Fibroblast of the conjunctiva (primary cell): ENCODE measurements at places on chromosomes 5 and 9.
A peak's percentile ranks its signal among the peaks of the same experiment; 100 is the strongest.

DNA sequence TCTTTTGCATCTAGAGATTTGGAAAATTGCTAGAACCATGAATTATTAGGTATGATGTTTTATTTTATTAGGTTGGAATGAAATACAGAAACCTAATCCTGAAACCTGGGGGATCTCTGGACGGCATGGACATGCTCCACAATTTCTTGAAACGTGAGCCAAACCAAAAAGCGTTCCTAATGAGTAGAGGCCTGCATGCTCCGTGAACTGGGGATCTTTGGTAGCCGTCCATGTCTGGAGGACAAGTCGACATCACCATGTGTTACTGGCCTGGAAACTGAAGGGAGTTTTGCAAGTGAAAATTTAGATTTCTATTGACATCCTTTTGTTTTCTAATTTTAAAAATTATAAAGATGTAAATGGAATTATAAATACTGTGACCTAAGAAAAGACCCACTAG, 100.7 kb downstream of the NLN start:
- DNase-seq = no peak

DNA sequence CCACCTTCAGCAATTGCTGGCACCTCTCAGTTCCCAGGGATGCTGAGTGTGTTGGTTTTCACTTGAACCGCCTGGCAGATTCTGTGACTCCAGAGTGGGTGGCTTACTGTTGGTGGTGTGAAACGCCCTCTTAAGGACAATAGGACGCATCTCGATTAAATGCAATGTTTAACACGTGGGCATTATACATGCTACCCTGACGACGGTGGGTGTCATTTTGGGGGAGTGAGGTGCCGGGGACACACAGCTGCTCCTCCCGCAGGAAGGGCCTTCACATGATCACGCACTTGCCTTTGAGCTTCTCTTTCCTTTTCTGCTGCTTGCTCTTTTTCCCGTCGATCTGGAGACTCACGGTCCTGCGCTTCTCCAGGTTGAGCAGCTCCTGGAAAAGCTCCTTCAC, 29.7 kb downstream of the DIRAS2 start:
- DNase-seq = no peak

GRCh38 chr5:177162379-177162778, 28.8 kb downstream of the NSD1 start:
- DNase-seq = no peak

- no peak for DNase-seq
Observed at GRCh38 chr9:135249191-135249590, 161.7 kb downstream of the OLFM1 start.

GRCh38 chr9:38107405-38107804, 38.4 kb upstream of the SHB start:
- no peak for DNase-seq

DNA sequence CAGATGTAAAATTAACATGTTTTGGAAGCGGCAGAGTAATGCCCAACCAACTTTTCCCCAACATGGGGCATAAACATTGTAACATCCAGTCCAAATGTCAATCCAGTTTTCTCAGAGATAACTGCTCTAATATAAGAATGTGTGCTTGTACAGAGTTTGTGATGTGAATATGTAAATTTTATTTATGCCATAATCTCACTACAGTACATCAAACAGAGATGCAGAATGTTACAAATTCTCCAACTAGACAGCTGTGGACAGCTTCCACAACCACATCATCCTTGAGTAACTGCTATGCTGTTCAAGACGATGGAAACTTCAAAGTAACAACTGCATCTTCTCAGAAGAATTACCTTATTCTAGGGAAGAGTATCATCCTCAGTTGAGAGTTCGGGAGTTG, 109.9 kb downstream of the GLDC start:
- DNase-seq = no peak

GRCh38 chr9:27033815-27034403, 28.4 kb upstream of the LRRC19 start:
- DNase-seq = peak; percentile 14

DNA sequence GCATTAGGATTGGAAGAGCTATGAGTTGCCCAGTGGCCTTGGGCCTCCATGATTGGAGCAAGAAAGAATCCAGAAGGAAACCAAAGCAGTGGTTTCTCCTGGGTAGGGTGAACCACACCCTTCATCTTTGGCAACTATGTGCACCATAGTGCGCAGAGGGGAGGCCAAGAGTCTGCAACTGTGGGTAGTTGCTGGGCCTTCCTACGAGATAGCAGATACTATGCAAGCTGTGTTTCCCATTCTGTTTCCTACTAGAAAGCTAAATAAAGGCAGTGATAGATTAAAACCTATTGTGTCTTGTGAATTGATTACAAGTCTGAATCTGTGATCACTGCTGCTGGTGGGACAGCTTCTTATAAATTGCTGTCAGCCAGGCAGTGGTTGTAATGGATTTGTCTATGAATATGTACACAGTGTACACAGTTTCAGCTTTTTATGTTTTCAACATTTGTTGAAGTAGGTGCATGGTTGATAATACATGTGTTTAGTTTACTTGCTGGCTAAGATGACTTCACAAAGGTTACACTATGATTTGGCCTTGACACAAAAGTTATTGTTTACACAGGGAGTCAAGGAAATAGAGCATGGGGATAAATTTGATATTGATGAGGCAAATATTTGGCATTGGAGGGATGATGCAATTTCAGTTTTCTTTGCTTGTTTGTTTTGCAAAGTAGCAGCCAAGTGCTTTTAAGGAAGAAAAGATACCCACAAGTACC, 23.7 kb upstream of the PDE8B start:
- DNase-seq = no peak

DNA sequence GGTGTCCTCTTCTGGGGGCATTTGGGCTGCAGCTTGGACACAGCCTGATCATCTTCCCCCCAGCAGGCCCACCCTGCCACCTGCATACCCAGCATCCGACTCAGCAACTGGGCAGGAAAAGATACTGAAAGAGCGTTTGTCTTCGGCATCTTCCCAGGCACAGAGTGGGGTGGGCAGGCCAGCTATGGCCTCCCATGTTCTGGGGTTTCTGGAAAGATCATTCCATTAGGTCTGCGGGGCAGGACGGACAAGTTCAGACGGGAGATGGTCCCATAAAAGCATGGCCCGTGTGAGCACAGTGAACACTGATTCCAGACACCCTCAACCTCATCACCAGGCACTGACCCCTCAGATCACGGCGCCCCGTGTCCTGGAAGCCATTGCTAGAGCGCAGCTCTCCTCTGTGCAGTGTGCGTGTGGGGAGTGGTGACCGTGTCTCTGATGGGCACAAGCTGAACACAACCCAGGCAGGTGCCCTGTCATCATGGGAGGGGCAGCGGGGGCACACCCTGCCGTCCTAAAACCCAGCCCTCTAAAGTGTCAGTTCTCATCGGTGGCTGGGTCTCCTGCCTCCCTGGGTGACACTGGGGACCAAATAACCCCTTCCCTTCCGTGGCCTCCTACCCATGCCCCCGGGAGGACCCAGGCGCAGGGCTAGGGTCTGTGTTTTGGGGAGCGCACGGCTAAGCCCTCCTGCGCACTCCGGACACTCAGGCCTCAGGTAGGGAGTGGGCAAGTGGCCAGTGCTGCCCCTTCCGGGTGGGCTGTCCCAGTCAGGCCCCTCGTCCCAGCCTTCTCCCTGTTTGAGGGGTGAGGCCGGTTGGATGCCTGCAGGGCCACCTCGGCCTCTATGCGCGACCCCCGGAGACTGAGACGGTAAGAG, 13.2 kb upstream of the TMEM250 start:
- DNase-seq = no peak

- DNase-seq = no peak
Observed at GRCh38 chr9:6708732-6709131, 49.0 kb upstream of the KDM4C start.

DNA sequence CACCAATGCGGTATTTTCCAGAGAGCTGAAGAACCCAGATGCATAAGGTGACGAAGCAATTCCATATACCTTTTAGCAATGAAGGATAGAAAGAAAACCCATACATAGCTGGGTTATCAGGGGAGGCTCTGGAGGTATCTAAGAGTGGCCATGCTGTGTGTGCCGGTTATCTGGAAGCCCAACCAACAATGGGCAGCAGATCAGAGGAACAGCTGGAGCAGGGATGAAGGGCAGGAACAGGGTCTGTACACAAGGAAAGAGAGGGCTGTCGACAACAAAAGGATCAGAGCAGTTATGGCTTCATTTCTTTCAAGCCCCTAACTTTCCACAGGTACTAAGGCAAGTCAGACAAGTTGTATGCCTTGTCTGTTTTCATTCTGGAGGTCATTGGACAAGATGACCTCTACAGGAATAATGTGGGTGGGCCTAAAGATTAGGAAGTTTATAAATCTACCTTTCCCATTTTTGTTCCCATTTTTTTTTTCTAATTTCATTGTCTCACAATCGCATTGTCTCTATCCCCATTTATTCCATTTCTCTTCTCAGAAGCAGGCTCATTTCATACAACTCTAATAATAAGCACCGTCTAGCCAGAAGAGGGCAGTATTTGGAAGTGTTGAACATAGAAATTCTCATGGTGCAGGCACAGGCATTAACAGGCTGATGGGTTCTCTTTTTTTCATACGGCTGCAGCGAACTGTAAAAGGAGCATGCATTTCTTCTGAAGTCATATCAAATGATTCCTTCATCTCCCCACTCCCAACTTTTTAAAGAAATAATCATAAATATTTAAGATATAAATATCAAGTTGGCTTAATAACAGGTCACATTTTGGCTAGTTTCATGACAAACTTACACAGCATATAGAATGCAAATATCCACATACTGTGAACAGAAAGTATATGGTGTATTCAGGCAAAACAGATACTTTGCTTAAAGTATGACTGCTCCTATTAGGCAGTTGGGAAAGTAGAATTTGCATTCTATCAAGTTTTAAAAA, 63.5 kb downstream of the ZNF474 start:
- peak; percentile 57 for DNase-seq

GRCh38 chr5:65981548-65981947, 55.2 kb downstream of the ERBIN start:
- no peak for DNase-seq

GRCh38 chr9:108142504-108143201, 653.1 kb upstream of the KLF4 start:
- DNase-seq = peak; percentile 95

DNA sequence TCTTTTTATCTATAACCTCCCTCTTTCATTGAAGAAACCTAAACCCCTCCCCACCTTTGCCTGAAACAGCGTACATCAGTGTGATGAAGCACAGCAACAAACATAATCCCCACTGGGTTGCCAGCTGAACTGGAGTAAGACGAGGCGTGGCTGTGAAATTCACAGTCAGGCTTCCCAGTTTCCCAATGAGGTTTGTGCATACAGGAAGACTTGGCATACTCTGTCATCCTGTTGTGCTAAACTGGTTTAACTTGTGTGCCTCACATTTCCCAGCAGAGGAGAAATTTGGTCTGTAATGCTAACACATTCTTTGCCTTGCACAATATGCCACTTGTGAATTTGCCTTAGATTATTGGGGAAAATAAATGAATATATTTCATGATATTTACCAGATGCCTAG, 121.5 kb downstream of the SV2C start:
- DNase-seq = no peak

GRCh38 chr9:95022657-95023056, 294.9 kb downstream of the FANCC start:
- no peak for DNase-seq

- DNase-seq = no peak
Observed at GRCh38 chr5:74491586-74491985, 148.9 kb downstream of the ENC1 start.

- DNase-seq = no peak
Observed at GRCh38 chr5:154218786-154219185, 28.3 kb downstream of the GALNT10 start.

GRCh38 chr9:113155911-113156588, 5.2 kb downstream of the SLC31A2 start:
- no peak for DNase-seq

- DNase-seq = no peak
Observed at GRCh38 chr5:172692981-172693380, 51.9 kb downstream of the NEURL1B start.

GRCh38 chr5:150706776-150707390, 6.0 kb upstream of the RBM22 start:
- DNase-seq = no peak

DNA sequence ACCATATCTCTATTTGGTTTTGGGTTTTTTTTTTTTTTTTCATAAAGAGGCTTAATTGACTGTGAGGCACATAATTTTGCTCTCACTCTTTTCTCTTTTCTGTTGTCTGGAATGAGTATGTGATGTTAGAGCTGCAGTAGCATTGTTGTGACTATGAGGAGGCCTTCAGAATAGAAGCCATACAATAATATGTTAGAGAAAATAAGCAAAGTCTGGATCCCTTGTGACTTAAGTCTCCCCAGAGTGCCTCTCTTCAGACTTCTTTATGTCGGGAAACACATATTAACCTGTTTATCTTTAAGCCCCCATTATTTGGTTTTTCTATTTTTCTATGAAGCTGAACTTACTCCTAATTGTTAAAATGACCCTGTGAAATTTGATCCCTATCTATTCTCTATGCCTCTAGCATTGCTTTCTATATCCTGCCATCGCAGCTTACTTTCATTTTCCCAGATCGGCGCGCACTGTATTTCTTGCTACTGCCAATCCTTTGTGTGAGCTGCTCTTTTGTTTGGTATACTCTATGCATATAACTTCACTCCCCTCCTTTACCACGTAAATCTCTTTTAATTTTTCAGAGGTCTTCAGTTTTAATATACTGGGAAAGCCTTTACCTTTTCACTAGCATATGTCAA, 372.5 kb upstream of the KCNN2 start:
- DNase-seq = no peak

DNA sequence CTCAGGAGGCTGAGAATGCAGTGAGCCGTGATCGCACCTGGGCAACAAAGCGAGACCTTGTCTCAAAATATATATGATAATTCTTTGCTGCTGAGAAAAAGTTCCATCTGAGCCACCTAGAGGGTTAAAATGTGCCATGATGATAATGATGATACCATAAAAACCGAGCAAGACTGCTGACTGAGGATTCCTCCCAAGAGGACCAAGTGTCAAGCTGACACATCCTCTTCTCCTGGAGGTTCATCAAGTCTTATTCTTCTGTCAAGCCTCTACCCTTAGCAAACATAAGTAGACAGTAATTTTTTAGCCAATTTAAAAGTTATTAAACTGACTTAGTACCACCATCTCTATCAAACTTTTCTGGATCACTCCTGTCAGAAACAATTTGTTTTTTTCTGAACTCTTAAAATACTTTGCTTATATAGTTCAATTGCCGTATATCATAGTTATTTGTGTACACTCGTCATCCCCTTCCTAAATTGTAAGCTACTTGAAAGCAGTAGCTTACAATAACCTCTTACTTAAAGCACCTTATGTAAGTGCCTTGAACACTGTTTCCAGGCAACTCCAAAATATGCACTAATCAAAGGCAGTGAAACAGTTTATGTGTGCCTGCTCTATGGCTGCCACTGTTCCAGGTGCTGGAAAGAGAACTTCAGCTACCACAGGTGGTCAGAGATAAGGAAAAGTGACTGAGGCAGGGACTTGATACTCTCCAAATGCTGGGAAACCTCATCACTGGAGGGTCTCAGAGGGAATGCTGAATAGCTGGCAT, 57.4 kb downstream of the SCAI start:
- no peak for DNase-seq
